ENCODE measurements at places on chromosomes 12 and 14.

- DNase-seq, result no peak
Observed at GRCh38 chr12:89693639-89694202, 14.9 kb downstream of the ATP2B1 start.

- peak; percentile 97 for DNase-seq
Observed at GRCh38 chr14:73458183-73458976, at the start of gene NUMB. TSS of gene NUMB (minus strand) at chr14:73458546. CDS start at chr14:73355751, 102,795 bp downstream.

DNA sequence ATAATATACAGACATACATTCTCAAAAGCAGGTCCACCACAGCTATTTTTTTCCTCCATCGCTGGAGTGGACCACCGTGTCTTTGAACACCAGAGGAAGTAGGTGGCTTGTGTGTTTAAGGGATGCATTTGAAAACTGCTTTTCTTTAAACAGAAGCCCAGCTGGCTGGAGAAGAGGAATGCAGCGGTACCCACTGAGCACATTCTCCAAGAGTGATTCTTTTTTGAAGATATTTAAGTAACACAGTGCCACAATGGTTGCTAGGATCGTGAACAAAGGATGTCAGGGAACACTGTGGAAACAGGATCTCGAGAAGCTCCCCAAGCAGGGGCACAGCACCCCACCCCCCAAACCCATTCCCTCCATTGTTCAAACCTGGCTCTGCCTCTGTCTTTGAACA, 286.6 kb upstream of the PWP1 start:
- DNase-seq, result no peak

DNA sequence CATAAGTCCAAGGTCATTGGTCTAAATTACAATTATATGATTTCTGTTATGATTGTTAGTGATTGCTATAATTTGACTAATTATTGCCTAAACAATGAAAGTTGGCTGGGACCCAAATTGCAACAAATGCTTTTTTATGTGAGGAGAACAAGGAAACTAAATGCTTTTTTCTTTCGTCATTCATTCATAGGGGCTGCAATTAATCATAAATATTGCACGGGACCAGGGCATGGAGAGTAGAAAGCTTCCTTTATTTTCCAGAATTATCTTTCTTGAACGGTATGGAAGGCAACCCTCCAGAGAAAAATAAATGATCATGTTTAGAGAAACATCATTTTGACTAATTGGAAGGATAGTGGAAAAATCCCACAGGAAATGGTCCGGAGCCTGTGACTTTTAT, 32.6 kb upstream of the ARHGAP5 start:
- DNase-seq, result no peak

GRCh38 chr14:60339571-60339970, 90.5 kb downstream of the PPM1A start:
- no peak for DNase-seq

- no peak for DNase-seq
Observed at GRCh38 chr12:57012600-57013465, 3.5 kb downstream of the TAC3 start.

GRCh38 chr12:65673156-65673690, 151.1 kb upstream of the HMGA2 start:
- DNase-seq, result no peak

DNA sequence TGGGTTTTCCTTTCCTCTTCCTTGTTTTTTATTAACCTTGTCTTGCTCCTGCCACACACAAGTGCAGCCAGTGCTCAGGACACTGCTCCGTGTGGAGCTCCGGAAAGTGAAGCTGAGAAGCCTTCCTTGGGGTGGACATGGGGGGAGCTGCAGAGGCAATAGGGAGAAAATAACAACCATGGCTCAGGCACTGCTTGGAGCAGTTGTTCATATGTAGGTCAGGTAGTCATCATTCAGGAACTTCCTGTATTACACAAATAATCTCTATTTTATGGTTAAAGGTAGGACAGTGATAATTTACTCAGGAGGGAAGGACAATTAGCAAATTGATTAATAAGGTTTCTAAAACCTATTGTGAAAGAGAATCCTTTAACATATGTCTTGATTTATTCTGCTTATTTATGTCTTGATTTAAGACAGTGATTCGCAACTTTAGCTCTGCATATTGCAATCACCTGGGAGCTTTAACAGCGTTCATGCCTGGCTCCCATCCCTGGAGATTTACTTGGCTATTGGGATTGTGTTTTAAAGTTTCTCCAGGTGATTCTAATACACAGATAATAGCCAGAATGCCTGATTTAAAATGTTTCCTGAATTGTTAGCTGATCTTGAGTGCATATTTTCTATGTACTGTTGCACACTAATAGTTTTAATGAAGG, 92.1 kb downstream of the ETV6 start:
- DNase-seq, result no peak

GRCh38 chr12:109611223-109611622, 37.6 kb downstream of the MVK start:
- no peak for DNase-seq

DNA sequence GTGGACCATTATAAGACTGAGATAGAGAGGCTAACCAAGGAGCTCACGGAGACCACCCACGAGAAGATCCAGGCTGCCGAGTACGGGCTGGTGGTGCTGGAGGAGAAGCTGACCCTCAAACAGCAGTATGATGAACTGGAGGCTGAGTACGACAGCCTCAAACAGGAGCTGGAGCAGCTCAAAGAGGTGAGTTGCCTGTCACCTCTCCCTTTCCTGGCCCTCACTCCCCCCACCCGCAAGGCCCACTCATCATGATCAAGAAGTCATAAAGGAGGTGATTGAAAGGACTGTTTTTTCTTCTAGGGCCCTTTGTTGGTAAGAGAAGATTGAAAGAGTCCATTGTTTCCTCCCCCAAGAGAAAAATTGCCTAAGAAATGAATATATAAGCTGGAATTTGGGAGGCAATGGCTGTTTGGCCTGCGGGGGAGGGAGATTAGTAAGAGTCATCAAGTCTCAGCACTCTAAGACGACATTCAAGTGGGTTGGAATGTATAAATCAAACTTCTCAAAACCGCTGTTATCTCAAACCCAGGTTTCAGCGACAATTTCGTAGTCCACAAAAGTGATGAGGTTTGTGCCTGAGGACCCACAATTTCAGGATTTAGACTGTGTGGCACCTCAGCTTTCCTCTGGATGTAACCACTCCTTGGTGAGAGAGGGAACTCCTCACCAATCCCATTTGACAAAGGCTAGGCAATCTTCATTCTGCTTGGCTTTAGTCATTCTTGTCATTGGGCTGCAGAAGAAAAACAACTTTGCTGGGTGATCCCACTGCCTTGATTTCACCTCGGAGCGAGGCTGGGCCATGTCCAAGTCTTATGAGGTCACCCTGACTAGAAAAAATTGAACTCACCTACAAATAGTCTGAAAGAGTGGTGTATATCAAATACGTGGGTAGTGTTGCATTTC, 966 bp downstream of the BICD1 start:
- DNase-seq, result no peak

DNA sequence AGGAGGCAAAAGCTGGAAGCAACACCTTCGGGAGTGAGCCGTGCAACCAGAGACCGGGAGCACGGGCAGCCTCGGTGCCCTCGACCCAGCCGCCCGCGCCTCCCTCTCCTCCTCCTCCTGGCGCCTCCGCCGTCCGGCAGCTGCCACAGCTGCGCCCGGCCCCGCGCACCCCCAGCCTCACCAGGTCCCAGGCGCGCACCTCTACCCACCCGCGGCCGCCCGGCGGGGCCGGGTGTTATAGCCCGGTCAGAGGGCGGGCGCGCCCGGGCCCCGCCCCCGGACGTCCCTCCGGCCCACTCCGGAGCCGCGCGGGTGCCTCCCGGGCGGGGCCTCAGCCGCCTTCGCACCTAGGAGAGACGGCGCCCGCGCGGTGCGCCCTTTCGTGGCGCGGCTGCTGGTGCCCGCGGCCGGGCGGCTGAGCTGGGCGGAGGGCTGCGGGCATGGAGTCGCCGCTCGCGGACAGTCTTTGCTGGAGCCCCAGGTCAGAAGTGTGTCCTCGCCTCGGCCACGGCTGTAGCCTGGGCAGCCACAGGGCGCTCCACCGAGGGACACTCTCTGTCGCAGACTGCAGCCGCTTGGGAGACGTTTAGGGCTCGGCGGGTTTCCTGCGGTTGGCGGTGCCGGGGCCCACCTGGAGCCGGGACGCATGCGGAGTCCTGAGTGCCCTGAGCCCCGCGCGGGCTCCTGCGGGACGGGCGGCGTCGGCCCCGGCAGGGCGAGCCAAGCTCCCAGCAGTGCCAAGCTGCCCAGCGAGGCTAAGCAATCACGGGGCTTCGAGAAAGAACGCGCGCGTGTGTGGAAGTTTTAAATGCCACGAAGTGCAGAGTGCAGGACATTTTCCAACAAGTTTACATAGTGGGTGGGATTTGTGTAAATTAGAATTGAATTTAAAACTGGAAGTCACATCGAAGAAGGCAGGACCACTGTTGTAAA, at the start of gene CPM:
TSS of gene CPM (minus strand) at position 211 of the 933 bp plus-strand sequence. CDS start 334 bp downstream, outside the sequence.
- peak; percentile 74 for DNase-seq

GRCh38 chr14:21108791-21109190, 7.9 kb downstream of the TMEM253 start:
- no peak for DNase-seq

DNA sequence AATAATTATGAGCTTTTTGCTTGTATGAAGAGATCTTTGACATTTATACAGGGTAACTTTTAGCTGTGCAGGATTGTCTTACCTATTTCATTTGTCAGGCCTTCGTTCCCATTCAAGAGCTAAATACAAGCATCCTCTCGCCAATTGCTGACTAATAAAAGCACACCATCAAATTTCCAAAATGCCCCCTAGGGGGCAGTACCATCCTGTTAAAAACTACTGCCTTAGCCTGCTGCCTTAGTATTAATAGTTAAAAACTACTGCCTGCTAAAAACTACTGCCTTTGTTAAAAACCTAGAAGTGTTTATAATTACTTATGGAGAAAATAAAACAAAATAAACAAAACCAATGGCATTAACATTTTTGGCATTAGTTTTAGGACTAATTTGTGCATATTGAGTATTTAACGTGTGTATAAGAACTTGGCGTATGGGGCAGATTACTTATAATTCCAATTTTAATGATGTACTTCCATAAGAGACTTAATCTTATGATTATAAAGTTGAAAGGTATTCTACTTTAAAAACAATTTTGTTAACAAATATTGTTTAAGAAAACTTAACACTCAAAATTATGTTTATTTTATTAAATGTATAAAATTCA, 3.0 kb upstream of the IFI27L2 start:
- DNase-seq, result peak; percentile 53

- DNase-seq, result no peak
Observed at GRCh38 chr12:111664499-111664898, 21.3 kb downstream of the BRAP start.

- DNase-seq, result no peak
Observed at GRCh38 chr14:50697659-50698290, 29.7 kb upstream of the SAV1 start.

DNA sequence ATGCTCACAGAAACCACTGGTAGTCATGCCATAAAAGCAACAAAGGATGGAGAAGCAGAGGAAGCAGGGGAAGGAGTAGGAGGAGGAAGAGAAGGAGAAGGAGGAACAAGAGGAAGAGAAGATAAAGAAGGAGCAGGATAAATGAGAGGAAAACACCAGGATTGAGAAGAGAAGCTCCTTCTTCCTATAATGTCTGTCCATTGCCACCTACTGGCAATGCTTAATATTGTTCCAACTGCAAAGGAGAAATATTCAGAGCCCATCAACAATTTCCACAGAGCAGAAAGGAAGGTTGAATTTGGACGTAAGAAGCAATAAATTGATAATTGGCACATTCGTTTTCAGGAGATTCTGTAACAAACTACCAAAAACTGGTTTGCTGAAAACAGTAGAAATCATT, 898.4 kb downstream of the SLC16A7 start:
- no peak for DNase-seq

DNA sequence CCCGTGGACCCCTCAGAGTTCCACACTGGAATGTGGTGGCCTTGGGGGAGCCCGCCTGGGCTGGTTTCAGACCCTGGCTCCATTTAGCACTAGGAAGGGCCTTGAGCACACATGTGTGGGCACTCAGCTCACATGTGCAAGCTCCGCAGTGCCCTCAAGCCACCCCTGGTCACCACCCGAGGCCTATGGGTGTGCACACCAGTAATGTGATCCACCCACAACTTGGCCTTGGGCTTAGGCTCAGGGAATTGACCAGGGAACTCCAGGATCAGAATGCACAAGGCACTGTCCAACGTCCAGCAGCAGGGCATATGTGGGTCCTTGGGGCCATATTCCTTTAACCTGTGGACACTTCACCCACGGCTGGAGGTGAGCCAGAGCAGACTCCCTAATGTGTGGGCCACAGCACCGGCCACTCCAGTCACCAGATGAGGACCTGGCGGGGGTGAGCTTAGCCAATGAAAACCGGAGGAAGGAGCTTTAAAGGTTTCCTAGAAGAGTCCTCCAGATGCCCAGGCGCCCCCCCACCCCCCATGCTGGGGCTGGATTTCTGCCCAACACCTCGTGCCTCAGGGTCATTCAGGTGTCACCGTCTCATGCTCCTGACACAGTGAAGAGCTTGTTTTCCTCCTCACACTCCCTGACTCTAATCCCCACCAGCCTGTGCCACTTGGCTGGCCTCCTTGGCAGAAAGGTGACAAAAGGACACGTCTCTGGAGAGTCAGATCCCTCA, 209.2 kb downstream of the ZFP36L1 start:
- no peak for DNase-seq

DNA sequence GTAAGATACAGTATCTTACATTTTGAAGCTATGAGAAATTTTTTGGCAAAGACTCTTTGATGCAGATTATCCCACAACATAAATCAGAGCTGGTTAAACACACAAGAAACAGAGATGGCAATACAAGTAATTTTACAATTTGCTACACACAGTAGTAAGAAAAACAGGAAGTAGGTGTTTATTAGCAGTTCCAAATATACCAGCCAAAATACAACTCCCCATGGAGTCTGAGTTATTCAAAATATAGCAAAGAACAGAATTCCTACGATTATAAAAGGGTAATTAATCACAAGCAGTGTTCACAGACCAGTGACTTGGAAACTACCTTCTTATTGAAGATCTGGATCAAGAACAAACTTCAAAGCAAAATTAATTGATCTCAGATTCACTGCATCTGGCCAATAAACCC, 83.9 kb downstream of the BMP4 start:
- no peak for DNase-seq

GRCh38 chr12:90970471-90970870, 15.5 kb upstream of the CCER1 start:
- no peak for DNase-seq

GRCh38 chr12:49377386-49377785, 10.1 kb downstream of the SPATS2 start:
- DNase-seq, result no peak

- DNase-seq, result no peak
Observed at GRCh38 chr12:132044661-132045412, 95.1 kb downstream of the EP400 start.

DNA sequence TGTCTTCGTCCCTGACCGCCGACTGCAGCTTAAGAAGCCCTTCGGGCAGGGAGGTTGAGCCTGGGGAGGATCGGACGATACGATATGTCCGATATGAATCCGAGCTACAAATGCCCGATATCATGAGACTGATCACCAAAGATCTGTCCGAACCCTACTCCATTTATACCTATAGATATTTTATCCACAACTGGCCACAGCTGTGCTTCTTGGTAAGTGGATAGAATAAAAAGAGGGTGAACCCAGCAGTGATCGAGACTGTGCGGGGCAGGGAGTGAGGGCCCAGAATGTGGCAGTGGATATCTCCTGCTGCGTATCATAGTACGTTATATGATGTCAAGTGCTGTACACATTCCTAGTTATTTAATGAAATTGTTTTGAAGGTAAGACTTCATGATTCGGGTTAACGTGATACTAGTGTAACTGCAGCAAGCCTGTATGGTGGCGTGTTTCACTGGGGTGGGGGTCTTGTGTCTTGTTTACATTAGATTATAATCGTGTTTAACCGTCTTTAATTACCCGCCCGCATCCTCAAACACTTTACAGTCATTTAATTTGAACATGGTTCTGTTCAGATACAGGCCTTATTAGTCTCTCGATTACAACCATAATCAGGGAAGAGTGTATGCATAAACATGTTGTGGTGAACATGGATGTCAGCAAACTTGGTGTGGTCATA, 1.3 kb downstream of the NAA30 start:
- DNase-seq, result no peak

Measured in CD4-positive, alpha-beta T cell treated with Interferon gamma for 1 hour (primary cell).